Activated CD4-positive, alpha-beta T cell treated with anti-CD3 and anti-CD28 coated beads, Interleukin-2, amount 50 U/mL, for 24 hours (primary cell): ENCODE measurements at places on chromosomes 16 and 17.

- DNase-seq, result no peak
Observed at GRCh38 chr17:47877368-47878034, 18.5 kb upstream of the SP2 start.

- no peak for DNase-seq
Observed at GRCh38 chr16:47382362-47382761, 78.5 kb downstream of the ITFG1 start.

GRCh38 chr17:77109764-77110359, 30.9 kb upstream of the SEC14L1 start:
- no peak for DNase-seq

- no peak for DNase-seq
Observed at GRCh38 chr17:48541577-48542113, 3.3 kb downstream of the HOXB2 start.

DNA sequence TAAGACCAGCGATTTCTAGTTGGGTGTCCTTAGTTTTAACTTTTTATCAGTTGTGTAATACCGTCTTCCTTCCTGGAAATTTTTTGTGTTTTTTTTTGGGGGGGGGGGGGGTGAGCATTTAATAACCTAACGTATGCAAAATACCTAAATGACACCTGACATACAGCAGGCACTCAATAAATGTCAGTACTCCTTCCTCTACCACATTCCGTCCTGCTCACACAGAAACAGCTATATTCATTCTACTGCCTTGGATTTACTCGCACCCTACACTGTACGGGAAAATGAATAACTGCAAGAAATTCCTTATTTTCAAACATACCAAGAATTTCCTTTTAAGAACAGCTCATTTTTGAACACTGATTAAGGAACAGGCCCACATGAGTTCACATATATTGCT, 5.3 kb downstream of the XYLT1 start:
- DNase-seq, result no peak

DNA sequence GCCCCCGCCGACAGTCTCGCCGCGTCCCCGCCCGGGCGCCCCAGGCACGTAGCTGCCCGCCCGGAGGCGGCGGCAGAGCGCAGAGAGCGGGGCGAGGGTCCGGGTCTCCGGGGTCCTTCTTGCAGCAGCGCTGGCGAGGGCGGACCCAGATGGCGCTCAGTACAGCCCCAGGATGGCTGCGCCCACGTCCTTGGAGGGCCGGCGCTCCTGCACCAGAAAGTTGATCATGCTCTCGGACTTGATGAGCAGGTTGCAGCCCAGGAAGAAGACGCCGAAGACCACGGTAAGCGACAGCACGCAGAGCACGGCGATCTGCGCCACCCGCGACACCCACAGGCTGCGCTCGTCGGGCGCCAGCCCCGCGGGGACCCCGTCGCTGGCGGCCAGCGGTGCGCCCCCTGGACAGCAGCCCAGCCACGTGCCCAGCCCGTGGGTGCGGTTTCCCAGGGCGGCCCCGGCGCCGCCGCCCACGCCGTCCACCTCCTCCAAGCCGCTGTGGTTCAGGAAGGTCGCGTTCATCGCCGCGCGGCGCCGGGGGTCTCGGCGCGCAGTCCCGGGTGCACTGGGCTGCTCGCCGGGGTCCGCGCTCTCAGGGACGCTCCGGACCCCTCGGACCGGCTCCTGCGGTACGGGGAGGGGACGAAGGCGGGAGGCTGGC, 435 bp downstream of the RPRML start:
- DNase-seq, result no peak

- no peak for DNase-seq
Observed at GRCh38 chr16:87395181-87395842, 3.2 kb downstream of the MAP1LC3B start.

DNA sequence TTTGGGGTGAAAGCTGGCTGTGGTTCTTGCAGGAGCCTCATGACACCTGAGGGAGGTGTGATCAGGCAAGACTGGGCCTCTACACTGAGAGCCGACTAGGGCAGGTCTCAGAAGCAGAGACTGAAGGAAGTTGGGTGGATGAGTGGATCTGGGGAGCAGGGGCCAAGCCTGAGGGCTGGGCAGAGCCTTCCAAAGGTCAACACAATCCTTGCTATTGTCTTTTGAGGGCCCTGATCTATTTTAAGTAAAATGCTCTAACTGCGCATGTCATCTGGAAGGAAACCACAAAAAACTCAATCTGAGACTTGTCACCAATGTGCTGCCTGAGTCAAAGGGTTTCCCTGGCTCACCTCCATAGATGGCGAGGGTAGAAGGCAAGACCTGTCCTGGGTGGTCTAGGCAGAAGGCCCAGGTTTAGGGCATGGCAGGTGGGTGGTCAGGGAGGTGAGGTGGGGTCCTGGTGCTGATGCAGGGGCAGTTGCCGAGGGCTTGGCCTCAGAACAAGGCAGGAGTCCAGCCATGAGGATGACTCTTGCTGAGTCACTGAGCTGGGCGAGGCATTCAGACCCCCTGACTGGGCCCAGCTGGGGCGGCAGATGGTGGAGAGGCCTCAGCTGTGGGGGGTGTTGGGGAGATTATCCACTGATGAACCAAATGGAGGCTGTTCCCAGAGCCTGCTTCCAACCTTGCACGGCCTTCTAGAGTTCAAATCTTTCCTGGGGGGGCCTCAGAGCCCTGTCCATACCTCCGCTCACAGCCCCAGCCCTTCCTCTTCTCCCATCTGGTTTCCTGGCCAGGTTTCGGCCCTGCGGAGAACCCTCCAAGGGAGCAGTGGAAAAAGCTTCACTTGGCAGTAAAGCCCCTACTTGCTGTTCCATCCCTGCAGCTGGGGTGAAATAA, 5.1 kb downstream of the MVP start:
- DNase-seq, result no peak

GRCh38 chr17:56898874-56899273, 15.0 kb downstream of the TRIM25 start:
- no peak for DNase-seq

- no peak for DNase-seq
Observed at GRCh38 chr17:30495586-30495985, 18.4 kb downstream of the GOSR1 start.
